CD4-positive, alpha-beta T cell treated with Interleukin-2 at 100 ng/mL for 4 hours (primary cell): ENCODE measurements at places on chromosomes 11 and 22.

- no peak for DNase-seq
Observed at GRCh38 chr11:100865443-100866065, 178.5 kb downstream of the ARHGAP42 start.

DNA sequence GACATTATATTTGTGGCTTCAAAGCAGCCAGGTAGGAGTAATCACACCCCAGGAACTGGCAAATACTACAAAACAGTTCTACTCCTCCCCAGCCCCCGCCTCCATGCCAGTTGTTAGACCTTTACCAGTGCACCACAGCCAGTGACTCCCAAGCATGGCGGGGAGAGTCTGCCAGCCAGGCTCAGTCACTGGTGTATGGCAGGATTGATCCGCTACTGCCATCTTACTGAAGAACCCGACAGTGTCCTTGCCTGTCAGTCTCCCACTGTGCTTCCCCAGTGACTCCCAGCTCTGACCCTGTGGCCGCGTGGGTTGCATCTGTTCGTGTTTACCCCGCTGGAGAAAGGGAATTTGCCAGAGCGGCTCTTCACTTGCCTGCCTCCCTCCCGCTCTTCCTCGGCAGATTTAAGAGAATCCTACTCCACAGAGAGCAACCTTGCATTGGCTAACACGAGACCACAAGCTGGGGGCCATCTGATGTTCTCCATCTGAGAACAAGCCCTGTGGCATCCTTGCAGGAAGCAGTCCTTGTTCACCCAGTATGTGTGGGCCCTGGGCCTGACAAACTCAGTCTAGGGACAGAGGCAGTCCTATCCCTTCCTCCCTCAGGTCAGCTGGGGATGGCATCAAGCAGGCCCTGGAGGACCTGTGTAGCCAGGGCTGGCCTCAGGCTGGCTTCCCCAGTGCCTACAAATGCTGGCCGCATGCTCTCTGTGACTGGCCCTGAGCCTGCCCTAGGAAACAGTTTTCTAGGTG is 33.1 kb downstream of the GNAZ start:
- no peak for DNase-seq

DNA sequence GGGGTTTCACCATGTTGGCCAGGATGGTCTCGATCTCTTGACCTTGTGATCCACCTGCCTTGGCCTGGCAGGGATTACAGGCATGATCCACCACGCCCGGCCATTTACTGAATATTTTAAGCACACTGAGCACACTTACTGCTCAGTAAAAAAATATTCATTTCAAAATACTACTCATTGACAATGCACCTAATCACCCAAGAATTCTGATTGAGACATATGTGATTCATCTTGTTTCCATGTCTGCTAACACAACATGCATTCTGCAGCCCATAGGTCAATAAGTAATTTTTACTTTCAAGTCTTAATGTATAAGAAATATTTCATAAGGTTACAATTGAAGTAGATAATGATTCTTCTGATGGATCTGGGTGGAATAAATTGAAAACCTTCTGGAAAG is 4.2 kb upstream of the OR52J3 start:
- no peak for DNase-seq

DNA sequence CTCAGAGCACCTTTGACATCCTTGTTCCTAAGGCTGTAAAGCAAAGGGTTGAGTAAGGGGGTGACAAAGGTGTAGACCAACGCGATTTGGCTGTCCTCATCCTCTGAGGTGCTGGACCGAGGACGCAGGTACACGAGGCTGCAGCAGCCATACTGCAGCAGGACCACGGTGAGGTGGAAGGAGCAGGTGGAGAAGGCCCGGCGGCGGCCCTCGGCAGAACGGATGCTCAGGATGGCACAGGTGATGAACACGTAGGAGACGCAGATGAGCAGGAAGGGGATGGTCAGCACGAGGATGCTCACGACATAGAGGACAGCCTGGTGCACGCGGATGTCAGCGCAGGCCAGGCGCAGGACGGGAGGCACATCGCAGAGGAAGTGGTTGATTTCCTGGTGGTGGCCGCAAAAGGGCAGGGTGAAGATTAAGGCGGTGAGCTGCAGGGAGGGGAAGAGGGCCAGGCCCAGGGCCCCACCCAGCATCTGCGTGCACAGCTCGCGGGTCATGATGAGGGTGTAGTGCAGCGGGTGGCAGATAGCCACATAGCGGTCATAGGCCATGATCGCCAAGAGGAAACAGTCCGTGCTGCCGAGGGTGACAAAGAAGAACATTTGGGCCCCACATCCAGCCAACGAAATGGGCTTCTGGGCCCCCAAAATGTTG is 632 bp downstream of the OR10Q1 start:
- no peak for DNase-seq

- DNase-seq: no peak
Observed at GRCh38 chr11:15938121-15938611, 418.2 kb downstream of the SOX6 start.

- DNase-seq: peak; percentile 7
Observed at GRCh38 chr11:64165481-64165841, 452 bp downstream of the MACROD1 start.

GRCh38 chr11:65625628-65626342 is 10.2 kb downstream of the PCNX3 start:
- DNase-seq: peak; percentile 60

DNA sequence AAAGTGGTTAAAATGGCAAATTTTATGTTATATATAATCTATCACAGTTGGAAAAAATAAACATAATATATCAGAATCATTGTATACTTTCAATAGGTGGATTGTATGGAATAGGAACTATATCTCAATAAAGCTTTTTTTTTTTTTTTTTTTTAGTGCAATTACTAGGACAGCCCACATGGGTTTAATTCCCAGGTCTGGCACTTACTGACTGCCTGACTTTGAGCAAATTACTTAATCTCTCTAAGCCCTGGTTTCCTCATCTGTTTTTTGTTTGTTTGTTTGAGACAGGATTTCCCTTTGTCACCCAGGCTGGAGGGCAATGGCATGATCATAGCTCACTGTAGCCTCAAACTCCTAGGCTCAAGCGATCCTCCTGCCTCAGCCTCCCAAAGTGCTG is 26.1 kb upstream of the BAIAP2L2 start:
- DNase-seq: no peak

GRCh38 chr11:66493130-66493529 is 12.9 kb downstream of the DPP3 start:
- DNase-seq: no peak

- no peak for DNase-seq
Observed at GRCh38 chr11:36638556-36638955, 40.5 kb upstream of the RAG2 start.
